Posterior cingulate gyrus (tissue), 11 donors: ENCODE measurements at places on chromosomes 3 and 15.
A peak's percentile ranks its signal among the peaks of the same experiment; 100 is the strongest.

GRCh38 chr3:123352134-123352554 lies 96.7 kb downstream of the ADCY5 start:
- no peak for DNase-seq

GRCh38 chr3:103495186-103495585 lies 1060.4 kb downstream of the ZPLD1 start:
- no peak for DNase-seq

DNA sequence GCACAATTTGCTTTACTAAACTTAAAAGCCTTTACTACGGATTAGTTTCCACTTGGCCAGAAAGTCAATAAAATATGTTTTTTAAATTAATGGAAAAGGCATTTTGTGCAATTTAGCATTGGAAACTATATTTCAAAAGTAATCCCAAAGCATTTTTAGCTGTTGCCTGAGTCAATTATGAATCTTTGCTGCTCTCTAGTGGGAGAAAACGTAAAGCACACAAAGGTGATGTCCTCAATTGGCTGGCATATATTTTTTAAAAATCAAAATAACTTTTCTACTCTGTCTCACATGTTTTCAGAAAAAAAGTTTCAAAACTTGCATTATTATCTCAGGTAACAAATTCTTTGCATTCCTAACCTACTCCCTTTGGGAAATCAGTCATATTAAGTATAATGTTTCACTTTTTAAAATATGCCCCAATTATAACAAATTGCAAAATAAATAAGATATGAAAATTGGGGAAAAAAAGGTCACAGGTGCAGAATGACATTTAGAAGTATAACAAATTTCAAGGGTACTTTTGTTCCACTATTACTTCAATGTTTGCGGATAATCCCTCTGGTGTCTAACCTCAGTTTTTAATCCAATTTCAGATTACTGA lies 47.2 kb upstream of the TEX55 start:
- DNase-seq, result no peak

GRCh38 chr3:54212723-54213122 lies 90.4 kb downstream of the CACNA2D3 start:
- DNase-seq, result no peak

- DNase-seq, result no peak
Measured at GRCh38 chr3:115488409-115488808, 134.9 kb upstream of the GAP43 start.

DNA sequence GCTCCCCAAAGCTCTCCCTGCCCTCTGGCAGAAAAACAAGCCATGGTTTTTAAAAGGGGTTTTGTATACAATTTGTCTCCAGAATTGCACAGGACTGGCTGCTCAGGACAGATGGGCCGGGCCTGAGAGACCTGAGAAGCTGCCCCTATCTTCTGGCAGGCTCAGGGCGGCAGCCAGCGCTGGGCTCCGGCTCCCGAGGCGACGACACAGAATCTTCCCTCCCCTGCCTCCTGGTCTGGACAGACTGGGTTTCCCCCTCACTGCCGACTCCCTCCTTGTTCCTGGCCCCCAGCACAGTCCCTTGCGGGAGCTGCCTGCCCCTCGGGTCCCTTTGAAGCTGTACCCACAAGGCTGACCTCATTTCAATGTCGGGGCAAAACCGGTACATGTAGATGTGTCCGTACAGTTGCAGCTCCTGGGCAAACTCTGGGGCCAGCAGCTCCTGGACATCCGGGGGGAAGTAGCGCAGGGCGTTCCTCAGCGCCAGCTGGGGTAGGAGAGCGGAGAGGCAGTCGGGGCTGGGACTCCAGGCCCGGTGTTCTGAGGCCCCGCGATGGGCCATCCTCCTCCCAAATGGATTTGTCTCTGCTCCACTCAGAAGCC lies 7.2 kb downstream of the UROC1 start:
- DNase-seq, result peak; percentile 72

GRCh38 chr3:22475665-22476240 lies 724.7 kb upstream of the ZNF385D start:
- no peak for DNase-seq
